Body of pancreas (tissue), 4 donors: ENCODE measurements at places on chromosomes 4 and X. TPM values are rescaled to one million over a fixed set of nuclear protein-coding genes. Genes with fewer than 3 reads are reported as not detected.

TMPRSS11F gene
- not detected for total RNA-seq

FAM47E gene
- 16.2 TPM for total RNA-seq

GNRHR gene
- total RNA-seq: not detected

NOCT gene
- 11.9 TPM for total RNA-seq

DNA sequence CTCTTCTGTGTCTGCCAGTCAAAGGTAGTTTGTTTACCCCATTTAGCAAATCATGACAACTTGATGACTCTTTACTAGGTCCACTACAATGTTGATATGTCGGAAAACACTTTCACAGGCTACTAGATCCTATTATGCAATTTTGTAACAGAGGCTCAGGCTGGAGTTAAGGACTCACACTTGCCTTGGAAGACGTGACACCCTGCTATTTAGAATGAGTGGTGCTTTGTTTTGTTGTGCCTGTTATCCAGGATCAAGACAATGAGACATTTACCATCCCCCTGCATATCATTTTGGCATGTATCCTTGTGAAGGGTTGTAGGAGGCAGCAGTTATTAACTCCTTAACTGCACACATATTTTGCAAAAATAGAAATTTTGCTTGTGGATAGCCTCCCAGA, 263.7 kb downstream of the IL1RAPL1 start:
- no peak overlapping the region for H3K4me3 ChIP-seq
- no peak for DNase-seq
- no peaks in the 10 kb centered on the region for H3K27me3 ChIP-seq
- peaks cover 4% of the 10 kb centered on the region for H3K4me1 ChIP-seq

DNA sequence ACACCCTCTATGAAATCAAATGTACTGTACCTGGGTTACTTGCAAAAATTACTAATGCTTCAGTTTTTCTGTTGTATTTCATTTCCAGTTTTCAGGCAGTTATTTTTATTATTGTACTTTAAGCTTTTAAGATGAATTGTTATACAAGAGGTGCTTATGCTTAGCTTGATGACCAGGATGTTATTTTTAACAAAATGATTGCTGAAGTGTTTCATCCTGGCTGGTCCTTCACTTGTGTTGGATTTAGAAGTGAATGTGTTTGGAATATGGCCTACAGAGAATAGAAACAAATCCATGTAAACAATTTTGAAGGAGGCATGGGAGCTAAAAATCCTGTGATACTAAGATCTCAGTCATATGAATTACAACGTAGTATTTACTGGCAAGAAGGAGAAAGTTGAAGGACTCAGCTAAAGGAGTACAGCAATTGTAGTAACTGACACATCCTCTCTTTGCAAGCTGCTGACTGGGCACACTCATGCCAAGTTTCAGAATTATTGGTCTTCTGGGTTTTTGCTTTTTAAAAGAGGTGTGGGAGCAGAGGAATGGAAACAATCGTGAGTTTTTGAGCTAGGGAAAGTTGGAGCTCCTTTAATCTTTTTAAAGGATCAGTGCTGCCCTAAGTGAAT, 9.2 kb downstream of the UBE2A start:
- H3K36me3 ChIP-seq: no peaks in the 10 kb centered on the region
- H3K4me1 ChIP-seq: no peaks in the 10 kb centered on the region
- no peak for DNase-seq
- no peaks in the 10 kb centered on the region for H3K27me3 ChIP-seq

DNA sequence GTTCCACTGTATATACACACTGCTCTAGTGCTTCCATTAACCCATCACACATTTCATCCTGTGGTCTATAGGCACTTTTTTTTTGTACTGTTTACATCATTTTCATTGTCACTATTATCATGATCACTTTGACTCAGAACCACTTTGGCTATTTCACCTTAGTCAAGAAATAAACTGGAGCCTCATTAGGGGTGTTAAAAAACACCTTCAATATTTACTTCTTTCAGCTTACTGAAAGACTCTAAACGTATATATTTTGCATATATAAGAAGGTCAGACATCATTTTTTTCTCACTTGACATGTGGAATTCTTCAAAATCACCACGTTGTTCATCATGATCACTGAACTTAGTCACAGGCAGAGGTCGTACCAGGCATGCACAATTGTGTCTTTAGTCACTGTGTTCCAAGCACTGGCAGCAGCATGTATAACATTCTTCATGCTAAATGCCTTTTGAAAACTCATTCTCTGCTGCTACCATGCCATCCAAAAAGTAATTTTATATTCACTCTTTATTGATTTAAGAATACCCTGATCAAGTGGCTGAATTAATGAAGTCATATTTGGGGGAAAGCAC, 229.2 kb upstream of the ARSJ start:
- no peak for DNase-seq
- no peaks in the 10 kb centered on the region for H3K36me3 ChIP-seq
- H3K4me1 ChIP-seq: no peaks in the 10 kb centered on the region
- H3K27ac ChIP-seq: no peak overlapping the region
- H3K4me3 ChIP-seq: no peak overlapping the region

DNA sequence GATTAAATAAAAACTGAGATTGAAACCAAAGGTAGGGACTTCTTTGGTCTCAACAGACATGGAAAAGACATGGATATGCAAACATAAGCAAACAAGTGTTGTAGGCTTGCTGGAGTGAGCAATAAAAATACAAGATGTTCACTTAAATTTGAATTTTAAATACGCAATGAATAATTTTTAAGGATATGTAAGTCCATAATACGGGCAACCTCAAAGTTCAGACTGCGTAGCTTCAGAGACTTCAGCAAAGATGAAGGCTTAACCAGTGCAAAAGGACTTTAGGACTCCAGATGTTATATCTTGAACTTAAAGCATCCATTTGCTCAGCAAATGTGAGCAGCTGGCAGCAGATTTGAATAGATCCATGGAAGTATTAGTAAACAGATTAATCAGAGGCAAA, 549.3 kb downstream of the ARAP2 start:
- H3K27ac ChIP-seq: no peak overlapping the region
- H3K36me3 ChIP-seq: no peaks in the 10 kb centered on the region
- no peaks in the 10 kb centered on the region for H3K27me3 ChIP-seq
- DNase-seq: no peak
- no peak overlapping the region for H3K4me3 ChIP-seq

DNA sequence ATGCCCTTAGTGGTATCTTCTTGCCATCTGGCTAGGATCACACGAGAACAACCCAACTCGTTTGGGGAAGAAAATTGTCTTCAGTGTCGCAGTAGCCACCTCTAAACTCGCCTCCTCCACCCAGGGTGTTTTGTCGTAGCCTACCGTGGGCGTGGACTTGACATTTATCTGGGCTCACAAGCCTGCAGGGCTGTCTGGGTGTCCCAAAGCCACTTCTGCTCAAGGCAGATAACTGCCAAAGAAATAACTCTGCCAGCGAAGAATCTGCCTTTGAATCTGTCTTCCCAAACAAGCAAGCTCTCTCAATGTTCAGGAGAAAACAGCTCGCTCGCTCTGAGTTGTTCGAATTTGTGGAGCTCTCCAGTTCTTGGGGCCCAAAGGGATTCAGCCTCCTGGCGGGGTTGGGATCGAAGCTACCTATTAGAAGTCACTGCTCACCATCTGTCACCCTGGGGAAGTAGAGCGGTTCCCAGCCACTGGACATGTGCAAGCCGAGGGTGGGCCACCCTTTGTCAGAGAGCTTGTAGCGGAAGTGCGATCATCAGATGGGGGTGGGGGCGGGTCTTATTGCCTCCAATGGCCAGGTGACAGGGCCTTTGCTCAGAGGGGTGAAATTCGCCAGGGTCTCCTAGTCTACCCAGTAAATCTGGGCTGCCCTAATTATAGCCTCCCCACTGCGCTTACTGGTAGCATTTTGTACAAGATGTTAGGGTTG, 14.8 kb downstream of the BLOC1S4 start:
- no peak overlapping the region for H3K4me3 ChIP-seq
- no peaks in the 10 kb centered on the region for H3K27me3 ChIP-seq
- H3K36me3 ChIP-seq: no peaks in the 10 kb centered on the region

GRCh38 chrX:1389181-1389992, 2.5 kb downstream of the SLC25A6 start:
- H3K4me1 ChIP-seq: peaks cover 39% of the 10 kb centered on the region
- H3K4me3 ChIP-seq: no peak overlapping the region
- DNase-seq: no peak
- no peak overlapping the region for H3K27ac ChIP-seq
- peaks cover 23% of the 10 kb centered on the region for H3K36me3 ChIP-seq

DNA sequence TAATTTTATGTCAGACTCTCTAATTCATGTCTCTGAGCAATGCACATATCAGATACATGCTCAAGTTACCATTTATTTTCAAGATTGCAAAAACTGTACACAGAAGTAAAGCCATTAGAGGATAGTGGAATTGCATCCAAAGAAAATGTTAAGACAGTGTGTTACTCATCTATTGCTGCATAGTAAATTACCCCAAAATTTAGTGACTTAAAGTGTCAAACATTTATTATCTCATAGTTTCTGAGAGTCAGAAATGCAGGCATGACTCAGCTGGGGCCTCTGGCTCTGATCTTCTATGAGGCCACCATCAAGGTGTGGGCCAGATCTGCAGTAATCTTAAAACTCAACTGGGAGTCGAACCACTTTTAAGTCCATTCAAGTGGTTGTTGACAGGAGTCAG, 275.2 kb downstream of the QDPR start:
- no peaks in the 10 kb centered on the region for H3K36me3 ChIP-seq
- no peaks in the 10 kb centered on the region for H3K4me1 ChIP-seq
- DNase-seq: no peak
- no peak overlapping the region for H3K27ac ChIP-seq
- H3K4me3 ChIP-seq: no peak overlapping the region

DNA sequence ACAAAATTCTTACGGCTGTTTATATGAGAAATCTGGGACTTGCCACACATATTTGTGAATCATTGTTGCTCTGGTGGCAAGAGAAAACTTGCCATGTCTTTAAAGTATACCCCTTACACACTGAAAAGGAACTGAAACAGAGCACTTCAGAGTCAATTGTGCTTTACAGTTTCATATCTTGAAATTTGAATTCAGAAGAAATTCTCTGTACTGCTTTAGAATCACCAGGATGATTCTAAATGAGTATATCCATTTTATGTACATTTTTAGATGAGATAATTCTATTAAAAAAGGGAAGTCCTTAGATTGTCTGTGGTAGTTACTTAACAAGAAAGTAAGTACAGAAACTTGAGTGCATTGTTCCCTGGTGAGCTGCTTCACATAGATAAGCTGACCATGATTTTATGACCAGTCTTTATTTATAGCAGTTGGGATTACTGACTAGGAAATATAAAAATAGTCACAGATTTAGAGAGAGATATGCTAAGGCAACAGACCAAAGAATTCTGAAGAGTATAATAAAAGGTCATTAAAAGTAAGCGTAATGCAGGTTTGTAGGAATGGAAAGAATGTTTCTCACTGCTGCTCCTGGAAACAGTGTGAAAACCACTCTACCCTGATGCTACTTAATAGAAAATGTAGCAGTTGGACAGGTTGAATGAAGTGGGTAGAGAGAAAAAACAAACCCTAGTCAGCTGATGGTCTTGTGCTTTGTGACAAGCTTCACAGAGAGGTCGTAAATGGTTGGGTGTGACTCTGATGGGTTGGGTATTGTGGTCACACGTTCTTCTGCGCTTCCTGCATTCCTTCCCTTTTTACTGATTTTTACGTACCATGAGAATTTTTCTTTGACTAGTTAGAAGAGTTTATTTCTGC, 41.0 kb downstream of the FNIP2 start:
- DNase-seq: no peak
- H3K36me3 ChIP-seq: no peaks in the 10 kb centered on the region
- H3K4me1 ChIP-seq: peaks cover 64% of the 10 kb centered on the region
- no peaks in the 10 kb centered on the region for H3K27me3 ChIP-seq
- H3K4me3 ChIP-seq: no peak overlapping the region

- no peak overlapping the region for H3K27ac ChIP-seq
- peaks cover 12% of the 10 kb centered on the region for H3K4me1 ChIP-seq
- DNase-seq: no peak
- H3K36me3 ChIP-seq: no peaks in the 10 kb centered on the region
These were observed 126.5 kb downstream of the REELD1 start for GRCh38 chr4:146340798-146341197.

DNA sequence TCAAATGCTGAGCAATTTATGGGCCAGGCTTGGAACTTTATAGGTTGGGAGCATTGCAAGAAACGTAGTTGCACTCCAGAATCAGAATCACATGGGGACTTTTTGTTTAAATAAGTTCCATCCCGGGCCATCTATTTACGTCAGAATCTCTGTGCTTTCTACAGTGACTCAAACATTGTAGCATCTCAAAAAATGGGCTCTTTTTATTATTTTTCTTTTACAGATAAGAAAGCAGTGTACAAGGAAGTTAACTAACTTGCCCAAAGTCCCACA, 10.2 kb downstream of the CC2D2A start:
- H3K36me3 ChIP-seq: no peaks in the 10 kb centered on the region
- H3K27ac ChIP-seq: peak overlapping the region; percentile 31
- no peak overlapping the region for H3K4me3 ChIP-seq
- DNase-seq: no peak
- H3K27me3 ChIP-seq: no peaks in the 10 kb centered on the region
- peaks cover 8% of the 10 kb centered on the region for H3K4me1 ChIP-seq
